ENCODE measurements at places on chromosomes 12 and 14.
A peak's percentile ranks its signal among the peaks of the same experiment; 100 is the strongest.

DNA sequence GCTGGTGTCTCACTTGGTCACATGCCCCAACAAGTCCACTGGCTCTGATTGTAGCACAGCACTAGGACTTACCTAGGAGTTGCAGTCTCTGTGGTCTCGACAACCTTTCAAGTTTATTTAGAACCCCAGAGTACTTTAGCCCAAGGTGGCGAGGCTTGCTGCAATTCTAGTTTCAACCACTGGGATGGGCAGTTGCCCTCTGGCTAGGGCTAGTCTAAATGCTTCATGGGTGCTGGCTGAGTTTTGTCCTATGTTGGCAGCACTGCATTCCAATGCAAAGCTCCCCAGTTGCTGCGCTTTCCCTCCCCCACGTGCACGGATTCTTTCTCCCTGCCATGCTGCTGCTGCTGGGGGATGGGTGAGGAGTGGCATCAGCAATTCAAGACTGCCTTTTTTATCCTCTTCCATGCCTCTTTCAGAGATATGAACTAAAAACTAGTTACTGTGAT lies 207.9 kb downstream of the SYNE2 start:
- DNase-seq, result no peak

DNA sequence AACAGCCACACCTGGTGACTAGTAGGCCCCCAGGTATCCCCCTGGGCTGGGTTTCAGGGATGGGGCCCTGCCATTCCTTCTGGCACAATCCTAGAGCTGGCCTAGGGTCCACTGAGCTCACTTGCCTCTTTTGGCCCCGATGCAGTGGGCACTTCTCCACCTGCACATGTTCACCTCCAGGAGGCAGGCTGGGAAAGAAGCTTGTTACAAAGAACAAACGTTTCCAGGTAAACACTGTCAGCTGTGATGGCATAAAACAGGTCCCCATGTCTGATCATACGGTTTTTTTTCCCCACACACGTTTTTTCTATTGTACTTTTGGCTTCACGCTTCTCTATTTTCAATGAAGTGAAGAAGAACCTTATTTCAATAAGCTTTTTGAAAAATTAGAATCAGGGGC lies 15.8 kb upstream of the HVCN1 start:
- DNase-seq, result no peak

DNA sequence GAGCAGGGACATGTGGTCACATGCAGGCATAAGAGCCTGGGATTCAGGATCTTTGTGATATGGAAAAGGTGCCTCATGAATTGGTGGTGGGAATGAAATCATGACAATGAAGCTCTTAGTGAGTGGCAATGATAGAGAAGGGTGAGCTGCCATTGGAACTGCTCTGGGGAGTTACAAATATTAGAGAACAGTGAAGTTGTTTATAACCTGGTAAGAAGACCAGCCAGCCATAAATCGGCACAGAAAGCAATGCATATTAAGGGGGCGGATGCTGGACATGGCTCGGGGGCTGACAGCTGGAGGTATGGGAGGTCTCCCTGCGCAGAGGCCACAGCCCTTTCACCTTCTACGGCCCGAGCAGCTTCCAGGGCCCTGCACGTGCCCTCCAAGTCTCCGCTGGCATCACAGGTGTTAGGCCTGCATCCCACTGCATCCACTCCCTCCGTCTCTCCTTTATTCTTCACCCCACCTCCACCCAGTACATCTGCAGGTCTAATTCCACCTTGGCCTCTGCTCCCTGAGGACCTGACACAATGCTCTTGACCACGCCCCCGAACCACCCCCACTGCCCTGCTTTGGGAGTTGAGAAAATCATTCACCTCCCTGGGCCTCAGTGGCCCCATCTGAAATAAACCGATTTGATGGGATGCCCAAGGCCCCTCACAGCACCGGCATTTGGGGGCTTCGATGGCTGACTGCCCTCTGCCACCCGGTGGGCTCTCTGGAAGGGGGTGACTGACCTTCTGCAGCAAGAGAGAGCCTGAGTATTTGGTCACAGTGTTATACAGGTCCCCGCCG lies 4.1 kb downstream of the CACNA2D4 start:
- DNase-seq, result peak; percentile 6

DNA sequence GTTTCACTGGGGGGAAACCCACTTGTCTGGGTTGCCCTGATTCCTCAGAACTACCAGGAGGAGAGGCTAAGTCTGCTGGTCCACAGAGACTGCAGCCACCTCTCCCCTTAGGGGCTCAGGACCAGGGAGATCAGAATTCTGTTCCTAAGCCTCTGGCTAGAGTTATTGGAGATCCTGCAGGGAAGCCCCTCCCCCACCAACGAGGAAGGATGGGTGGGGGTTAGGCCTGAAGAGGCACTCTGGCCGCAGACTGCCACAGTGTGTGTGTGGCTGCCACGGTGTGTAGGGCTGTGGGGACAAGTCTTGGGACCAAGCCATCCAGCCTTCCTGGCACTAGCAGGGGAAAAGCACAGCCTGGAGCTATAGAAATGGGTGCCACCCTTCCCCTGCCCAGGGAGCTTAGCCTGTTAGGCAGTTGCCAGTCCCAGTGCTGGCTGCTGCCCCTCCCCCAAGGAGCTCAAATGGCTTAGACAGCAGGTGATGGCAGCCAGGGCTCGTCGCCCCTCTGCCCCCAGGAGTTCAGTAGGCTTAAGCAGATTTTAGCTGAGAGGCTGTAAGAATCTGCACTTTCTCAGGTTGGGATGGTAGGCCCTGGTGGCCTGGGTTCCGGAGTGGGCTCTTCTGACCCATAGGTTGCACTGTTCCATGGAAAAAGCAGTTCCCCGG lies 107.7 kb downstream of the ERGIC2 start:
- DNase-seq, result no peak

GRCh38 chr12:1350055-1350933 lies 244.1 kb downstream of the FBXL14 start:
- DNase-seq, result no peak

- DNase-seq, result no peak
Observed at GRCh38 chr14:93997916-93998870, 1.1 kb downstream of the CCDC197 start.

DNA sequence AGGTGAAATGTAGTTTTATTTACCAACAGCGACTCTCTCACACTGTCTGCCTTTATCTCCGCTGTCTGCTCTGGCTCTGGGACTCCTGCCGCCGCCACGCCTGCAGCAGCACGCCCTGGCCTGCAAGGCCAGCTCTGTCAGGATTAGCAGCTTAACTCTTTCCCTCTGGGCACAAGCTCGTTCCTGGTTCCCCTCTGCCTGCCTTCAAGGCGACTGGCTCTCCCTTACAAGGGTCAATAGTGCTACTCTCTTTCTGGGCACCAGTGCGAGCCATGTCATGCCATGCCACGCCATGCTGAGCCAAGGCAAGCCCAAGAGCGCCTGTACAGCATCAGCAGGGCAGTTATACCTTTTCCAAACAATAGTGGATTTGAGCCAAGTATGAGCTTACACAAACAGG lies 3.6 kb upstream of the CLEC2B start:
- no peak for DNase-seq

DNA sequence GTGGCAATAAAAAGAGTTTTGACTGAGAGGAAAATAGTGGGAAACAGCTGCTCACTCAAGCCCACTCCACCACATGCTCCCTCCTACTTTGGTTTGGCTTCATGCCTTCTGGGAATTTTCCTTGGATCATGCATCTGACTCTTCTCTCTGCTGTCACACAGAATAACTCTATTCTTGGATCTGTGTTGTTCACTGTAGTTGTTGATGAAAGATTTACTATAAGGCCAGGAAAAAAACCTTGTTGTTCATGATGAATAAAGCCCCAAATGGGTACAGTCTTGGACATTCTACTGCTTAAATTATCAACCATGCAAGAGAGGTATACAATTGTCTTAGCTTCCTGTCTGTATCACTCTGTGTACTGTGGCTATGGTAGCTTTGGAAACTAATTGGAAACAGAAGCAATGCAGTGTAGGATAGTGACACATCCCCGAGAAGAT lies 70.5 kb downstream of the TMX1 start:
- DNase-seq, result no peak

- no peak for DNase-seq
Observed at GRCh38 chr12:31724557-31724956, 4.3 kb downstream of the AMN1 start.

DNA sequence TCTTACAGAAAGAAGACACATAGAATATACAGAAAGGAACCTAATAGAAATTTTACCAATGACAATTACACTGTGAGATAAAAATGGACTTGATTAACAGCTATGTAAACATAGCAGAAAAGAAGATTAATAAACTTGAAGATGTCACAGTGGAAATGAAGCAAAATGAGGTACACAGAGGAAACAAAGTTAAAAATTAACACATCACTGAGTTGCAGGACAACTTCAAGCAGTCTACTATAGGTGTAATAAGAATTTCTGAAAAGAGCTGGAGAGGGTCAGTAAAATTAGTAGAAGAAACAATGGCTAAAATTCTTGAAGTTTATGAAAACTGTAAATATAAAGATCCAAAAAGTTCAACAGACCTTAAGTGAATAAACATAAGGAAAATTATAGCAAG lies 738.7 kb downstream of the C12orf50 start:
- no peak for DNase-seq

DNA sequence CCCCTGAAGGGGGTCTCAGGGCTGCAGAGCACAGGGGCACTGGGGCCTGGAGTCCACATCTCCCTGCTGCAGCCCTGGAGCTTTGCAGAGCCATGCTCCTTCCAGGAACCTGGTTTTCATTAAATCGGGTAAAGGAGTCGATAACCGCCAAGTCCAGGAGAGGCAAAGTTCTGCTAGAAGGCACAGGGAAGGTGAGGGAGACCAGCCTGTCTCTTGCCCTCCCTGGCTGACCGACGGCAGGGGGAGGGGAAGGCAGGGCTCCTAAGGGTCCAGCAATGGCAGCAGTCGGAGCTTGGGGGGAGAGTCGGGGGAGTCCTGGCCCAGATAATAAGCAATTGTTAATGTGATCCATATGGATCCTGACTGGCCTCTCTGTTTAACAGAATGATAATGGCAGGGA lies 3.0 kb downstream of the FIGNL2 start:
- DNase-seq, result no peak

GRCh38 chr12:65656156-65656882 lies 168.0 kb upstream of the HMGA2 start:
- no peak for DNase-seq

- DNase-seq, result no peak
Observed at GRCh38 chr12:15037091-15037687, 64.3 kb downstream of the PDE6H start.

- DNase-seq, result no peak
Observed at GRCh38 chr12:71865757-71866536, 26.4 kb downstream of the TBC1D15 start.

- no peak for DNase-seq
Observed at GRCh38 chr12:113058553-113058952, 2.0 kb downstream of the DTX1 start.

DNA sequence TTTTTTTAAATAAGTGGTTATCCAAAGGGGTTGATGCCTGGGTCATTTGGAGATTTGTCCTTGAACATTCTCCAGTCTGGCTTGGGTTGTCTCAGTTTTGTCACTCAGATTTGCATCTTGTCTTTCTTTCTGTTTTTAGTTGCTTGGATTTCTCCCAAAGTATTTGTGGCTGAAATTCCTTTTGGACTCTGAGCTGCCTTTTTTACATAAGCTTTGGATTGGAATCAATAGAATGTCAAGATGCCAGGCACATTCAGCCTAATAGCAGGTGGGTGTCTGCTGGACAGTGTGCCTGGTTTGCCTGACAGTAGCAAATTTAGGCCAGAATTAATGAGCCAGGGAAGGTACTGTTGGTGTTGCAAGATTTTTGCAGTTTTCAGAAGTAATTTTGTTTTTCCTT lies 50.0 kb downstream of the FLRT2 start:
- DNase-seq, result no peak

DNA sequence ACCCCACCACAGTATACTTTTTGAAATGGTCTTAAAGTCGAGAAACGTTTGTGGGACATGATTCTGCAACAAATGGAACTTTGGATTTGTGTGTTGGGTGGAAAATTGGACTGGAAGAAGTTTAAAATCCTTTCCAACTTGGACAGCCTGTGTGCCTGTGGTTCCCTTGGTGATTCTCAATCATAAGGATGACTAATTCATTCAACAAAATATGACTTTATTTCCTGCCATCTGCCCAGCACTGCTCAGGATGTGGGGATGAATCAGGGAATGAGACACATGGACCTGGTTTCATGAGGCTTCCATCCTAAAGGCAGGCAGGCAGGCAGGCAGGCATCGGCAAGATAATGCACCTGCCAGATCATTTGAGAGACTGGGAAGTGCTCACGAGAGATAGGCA lies 57.3 kb upstream of the TMEM132D start:
- no peak for DNase-seq

- no peak for DNase-seq
Observed at GRCh38 chr12:43381879-43382278, 170.1 kb downstream of the ADAMTS20 start.

DNA sequence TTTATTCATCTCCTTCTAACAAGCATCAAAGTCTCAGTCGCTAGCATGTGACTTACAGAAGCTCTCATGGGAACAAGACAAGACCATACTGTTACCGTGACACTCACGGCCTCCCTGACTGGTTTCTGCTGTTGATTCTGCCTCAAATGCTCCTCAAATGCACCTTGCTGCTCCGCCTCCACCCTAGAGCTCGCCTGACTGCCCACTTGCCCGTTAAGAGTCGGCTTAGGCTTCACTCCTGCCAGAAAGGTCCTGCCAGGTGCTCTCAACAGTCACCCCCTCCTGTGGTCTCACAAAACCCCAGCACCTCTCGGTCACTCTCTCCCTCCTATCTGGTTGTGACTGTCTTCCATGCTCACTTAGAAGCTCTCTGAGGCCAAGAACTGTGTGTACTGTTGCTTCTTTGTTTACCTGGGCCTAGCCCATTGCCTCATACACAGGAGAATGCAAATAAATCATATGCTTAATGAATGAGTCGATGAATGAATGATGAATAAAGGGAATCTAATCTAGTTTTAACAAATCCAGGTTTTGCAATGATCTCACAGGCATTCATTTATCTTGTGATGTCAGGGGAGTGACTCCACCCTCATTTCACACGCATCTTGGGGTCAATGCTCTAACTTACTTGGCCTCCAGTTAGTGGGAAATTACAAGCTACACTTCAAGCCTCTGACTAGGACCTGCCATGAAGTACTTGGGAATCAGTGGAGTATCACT lies 41.3 kb downstream of the SSH1 start:
- no peak for DNase-seq

- no peak for DNase-seq
Observed at GRCh38 chr12:57896115-57896433, 45.3 kb upstream of the ATP23 start.

- DNase-seq, result peak; percentile 26
Observed at GRCh38 chr14:68507544-68508081, 285.3 kb downstream of the ZFP36L1 start.

DNA sequence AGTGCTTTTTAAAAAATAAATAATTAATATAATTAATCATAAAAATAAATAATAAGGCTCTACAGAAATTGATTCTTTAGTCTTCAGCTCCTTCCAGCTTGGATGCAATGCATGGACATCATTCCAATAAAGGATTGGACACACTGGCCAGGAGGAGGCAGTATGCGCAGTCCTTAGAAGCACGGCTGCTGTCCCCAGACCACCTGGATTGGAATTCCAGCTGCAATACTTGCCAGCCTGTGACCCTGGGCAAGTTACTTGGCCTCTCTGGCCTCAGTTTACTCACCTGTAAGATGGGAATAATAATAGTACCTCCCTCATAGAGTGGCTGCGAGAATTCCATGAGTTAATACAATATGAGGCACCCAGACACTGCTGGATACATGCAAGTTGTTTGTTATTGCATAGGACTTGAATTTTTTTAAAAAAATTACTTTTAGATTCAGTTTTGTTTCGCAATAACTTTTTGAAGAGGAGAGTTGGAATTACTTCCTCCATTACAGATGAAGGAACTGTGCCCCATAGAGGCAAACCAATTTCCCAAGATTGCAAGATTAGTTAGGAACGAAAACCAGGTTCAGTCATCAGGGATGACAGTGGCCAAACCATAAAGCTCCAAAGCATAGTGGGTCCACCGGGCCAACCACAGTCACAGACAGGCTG lies 12.2 kb downstream of the RPH3A start:
- DNase-seq, result no peak

Data from activated CD4-positive, alpha-beta T cell treated with anti-CD3 and anti-CD28 coated beads for 1 hour (primary cell).